H1 (cell line): ENCODE measurements at places on chromosomes 7 and 10. TPM values are rescaled to one million over a fixed set of nuclear protein-coding genes. Genes with fewer than 3 reads are reported as not detected.
A peak's percentile ranks its signal among the peaks of the same experiment; 100 is the strongest.

DNA sequence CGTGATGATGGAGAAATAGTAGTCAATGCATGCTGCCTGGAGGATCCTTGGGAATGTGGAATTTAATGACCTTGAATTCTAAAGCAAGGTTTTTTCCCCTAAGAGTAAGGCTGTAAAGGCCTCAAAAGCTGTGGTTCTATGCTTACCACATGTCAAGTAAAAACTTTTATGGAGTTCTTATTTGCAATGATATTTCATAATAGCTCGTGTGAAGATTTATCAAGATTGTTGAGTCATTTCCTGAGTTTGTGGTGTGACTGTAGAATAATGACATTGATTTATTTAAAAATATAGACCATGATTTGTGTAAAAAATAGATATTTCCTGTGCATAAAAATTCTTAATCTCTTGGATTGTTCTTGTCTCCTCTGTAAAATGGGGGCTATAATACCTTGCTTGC, 67.5 kb upstream of the SORCS1 start:
- DNase-seq, result no peak
- H3K27ac ChIP-seq, result no peak overlapping the region
- H3K4me3 ChIP-seq, result no peak overlapping the region

DNA sequence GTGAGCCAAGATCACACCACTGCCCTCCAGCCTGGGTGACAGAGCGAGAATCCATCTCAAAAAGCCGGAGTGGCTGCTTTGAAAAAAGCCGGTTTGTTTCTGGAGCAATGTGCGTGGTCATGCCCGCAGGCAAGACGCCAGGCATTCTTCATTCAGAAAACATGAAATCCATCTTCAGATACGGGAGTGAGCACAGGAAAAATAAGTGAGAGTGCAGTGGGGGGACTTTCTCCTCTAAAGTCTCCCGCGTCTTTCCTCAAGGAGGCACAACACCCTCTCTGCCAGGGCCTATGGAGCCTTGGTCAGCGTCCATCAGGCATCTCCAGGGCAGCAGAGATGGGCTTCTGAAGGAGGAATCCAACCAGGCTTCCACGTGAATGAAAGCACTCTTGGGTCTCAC, 62.3 kb upstream of the DGKI start:
- H3K36me3 ChIP-seq, result peaks cover 10% of the 10 kb centered on the region; the same call in 1 of the 2 replicates
- no peak overlapping the region for H3K4me3 ChIP-seq
- no peaks in the 10 kb centered on the region for H3K4me1 ChIP-seq
- H3K27ac ChIP-seq, result no peak overlapping the region
- H3K27me3 ChIP-seq, result no peaks in the 10 kb centered on the region

DNA sequence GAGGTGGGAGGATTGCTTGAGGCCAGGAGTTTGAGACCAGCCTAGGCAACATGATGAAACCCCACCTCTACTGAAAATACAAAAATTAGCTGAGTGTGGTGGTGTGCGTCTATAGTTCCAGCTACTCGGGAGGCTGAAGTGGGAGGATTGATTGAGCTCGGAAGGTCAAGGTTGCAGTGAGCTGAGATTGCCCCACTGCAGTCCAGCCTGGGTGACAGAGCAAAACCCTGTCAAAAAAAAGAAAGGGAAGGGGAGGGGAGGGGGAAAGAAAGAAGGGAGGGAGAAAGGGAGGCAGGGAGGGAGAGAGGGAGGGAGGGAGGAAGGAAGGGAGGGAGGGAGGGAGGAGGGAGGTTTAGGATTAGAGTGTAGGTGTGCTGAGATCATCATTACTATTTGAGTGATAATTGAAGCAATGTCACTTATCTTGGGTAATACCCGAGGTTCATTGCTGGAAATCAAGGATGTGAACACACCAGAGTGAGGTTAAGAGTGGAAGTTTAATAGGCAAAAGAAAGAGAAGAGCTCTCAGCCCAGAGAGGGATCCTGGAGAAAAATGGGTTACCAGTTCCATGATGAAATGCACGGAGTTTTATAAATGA, 27.6 kb downstream of the VCL start:
- no peaks in the 10 kb centered on the region for H3K27me3 ChIP-seq
- H3K4me3 ChIP-seq, result no peak overlapping the region
- H3K36me3 ChIP-seq, result no peaks in the 10 kb centered on the region; the same call in 1 of the 2 replicates
- DNase-seq, result no peak

GRCh38 chr7:102463841-102464576, 654 bp downstream of the ALKBH4 start:
- H3K27ac ChIP-seq, result peak overlapping the region; percentile 12; the same call in 1 of the 2 replicates
- no peaks in the 10 kb centered on the region; the same call in 1 of the 2 replicates for H3K27me3 ChIP-seq
- no peaks in the 10 kb centered on the region for H3K4me1 ChIP-seq
- peaks cover 3% of the 10 kb centered on the region; the same call in 1 of the 2 replicates for H3K36me3 ChIP-seq

- no peak overlapping the region for H3K27ac ChIP-seq
- no peaks in the 10 kb centered on the region for H3K4me1 ChIP-seq
- no peaks in the 10 kb centered on the region for H3K36me3 ChIP-seq
- peaks cover 99% of the 10 kb centered on the region for H3K27me3 ChIP-seq
These were observed 4.3 kb downstream of the TLX1 start for GRCh38 chr10:101135141-101136006.

GRCh38 chr10:6227346-6227745, 24.6 kb downstream of the PFKFB3 start:
- H3K27me3 ChIP-seq, result no peaks in the 10 kb centered on the region
- no peak overlapping the region for H3K4me3 ChIP-seq
- no peak for DNase-seq
- H3K4me1 ChIP-seq, result no peaks in the 10 kb centered on the region

GRCh38 chr7:28818996-28819395, 139.1 kb downstream of the TRIL start:
- DNase-seq, result no peak
- H3K4me1 ChIP-seq, result peaks cover 2% of the 10 kb centered on the region
- H3K27ac ChIP-seq, result no peak overlapping the region

DNA sequence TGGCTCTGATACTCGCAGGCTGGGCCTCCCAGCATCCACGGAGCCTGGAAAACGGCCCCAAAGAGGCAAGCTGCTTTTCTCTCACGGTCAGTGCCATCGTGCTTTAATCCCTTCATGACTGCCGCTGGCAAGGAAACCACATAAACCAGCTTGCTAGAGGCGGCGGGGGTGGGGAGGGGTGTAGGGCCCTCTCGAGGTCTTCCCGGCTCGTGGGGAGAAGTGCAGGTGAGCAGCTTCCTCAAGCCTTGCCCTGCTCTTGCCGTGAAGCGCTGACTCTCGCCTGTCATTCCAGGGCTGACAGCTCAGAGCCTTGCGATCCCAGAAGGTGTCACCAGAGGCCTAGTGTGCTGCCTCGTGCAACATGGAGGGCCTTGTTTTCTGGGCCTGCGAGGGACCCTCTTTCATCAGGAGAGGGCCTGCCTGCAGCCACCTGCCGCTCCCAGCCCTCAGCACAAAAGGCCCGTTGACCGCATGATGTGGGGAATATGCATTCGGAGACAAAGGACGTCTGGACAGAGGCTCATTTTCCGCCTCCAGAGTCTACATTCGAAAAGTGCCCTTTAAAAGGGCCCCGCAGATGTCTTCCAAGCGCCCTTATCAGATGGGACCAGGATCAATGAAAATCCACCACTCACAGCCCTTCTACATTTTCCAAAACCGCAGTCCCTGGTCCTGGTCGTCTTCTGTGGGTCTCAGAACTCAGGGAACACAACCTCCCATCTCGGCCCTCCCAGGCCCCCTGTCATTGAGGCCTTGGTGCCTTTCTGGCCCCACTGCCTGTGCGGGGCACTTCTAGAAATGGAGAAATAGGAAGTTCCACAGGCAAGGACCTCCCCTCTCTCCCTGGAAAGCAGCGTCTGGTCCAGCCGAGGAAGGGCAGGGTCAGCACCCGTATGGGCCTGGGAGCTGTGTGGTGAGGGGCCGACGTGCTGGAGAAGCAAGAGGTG, 58.7 kb downstream of the ZRANB1 start:
- no peak overlapping the region for H3K4me3 ChIP-seq
- H3K36me3 ChIP-seq, result peaks cover 60% of the 10 kb centered on the region
- no peaks in the 10 kb centered on the region for H3K4me1 ChIP-seq

DNA sequence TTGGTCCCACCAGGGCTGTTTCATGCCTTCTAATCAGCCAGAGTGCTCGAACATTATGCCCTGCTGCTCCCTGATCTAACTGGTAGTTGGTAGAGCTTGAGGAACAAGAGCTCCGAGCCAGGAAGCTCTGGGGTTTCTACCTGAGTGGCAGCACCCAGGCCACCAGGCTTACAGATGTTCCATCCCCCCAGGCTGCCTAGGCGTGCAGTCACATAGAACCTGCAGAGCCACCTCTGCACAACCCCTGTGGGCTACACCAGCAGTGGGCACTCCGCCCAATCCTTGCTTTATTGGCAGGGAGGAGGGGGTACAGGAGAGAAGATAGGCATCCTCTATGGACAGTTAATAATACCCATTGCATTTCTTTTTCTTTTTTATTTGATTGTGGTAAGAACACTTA, 21.8 kb downstream of the MAP3K8 start:
- no peak overlapping the region for H3K4me3 ChIP-seq
- no peak overlapping the region for H3K27ac ChIP-seq
- peaks cover 8% of the 10 kb centered on the region for H3K36me3 ChIP-seq
- H3K4me1 ChIP-seq, result peaks cover 11% of the 10 kb centered on the region
- H3K27me3 ChIP-seq, result no peaks in the 10 kb centered on the region

DNA sequence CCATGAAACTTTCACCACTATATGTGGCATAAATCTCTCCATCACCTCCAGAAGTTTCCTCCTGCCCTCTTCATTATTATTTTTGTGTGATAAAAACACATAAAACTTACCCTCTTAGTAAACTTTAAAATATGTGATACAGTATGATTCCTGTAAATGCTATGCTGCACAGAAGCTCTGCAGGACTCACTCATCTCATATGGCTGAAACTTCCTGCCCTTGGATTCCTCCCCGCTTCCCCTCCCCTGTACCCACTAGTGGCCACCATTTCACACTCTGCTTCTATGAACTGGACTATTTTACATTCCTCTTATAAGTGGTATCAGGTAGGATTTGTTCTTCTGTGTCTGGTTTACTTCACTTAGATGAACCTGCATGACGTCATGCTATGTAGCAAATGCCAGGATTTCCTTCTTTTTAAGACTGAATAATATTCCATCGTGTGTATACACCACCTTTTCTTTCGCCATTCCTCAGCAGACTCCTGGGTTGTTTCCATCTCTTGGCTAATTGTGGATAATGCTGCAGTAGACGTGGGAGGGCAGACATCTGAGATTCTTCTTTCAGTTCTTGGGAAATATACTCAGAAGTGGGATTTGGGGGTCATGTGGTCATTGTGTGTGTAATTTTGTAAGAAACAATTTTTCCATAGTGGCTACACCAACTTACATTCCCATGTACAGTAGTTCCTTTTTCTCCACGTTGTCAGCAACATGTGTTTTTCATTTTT, 335.2 kb downstream of the SDK1 start:
- H3K4me3 ChIP-seq, result no peak overlapping the region
- no peak overlapping the region for H3K27ac ChIP-seq
- H3K27me3 ChIP-seq, result no peaks in the 10 kb centered on the region
- no peak for DNase-seq

GRCh38 chr10:101000915-101001658, 1.5 kb downstream of the LZTS2 start:
- peaks cover 32% of the 10 kb centered on the region for H3K36me3 ChIP-seq
- H3K27me3 ChIP-seq, result no peaks in the 10 kb centered on the region
- H3K4me3 ChIP-seq, result peak overlapping the region; percentile 90

The TMEM270 gene
- not detected in 2 replicates for total RNA-seq

The AZGP1 gene
- 0.29 and 0.52 TPM in 2 replicates for total RNA-seq

- no peaks in the 10 kb centered on the region for H3K4me1 ChIP-seq
- no peak overlapping the region for H3K4me3 ChIP-seq
- no peak overlapping the region for H3K27ac ChIP-seq
- no peaks in the 10 kb centered on the region for H3K36me3 ChIP-seq
These were observed 267.0 kb downstream of the MAD1L1 start for GRCh38 chr7:1965579-1966294.

DNA sequence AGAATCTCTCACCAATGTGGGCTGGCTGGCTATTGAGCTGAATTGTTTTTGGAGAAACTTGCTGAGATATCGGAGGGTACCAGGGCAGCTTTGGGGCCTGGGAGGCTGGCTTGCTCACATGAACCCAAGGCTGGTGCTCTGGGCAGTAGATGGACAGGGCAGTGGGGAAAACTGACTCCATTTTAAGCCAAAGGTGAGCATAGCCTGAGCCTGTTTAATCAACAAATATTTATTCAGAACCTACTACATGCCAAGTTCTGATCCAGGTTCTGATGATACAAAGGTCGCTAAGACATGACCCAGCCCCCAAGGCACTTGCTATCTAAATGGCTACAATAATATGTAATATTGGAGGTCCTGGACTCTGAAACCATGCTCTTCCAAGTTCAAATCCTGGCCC, 86.6 kb downstream of the BUB3 start:
- H3K36me3 ChIP-seq, result no peaks in the 10 kb centered on the region
- H3K4me1 ChIP-seq, result no peaks in the 10 kb centered on the region
- H3K27me3 ChIP-seq, result no peaks in the 10 kb centered on the region
- no peak overlapping the region for H3K4me3 ChIP-seq
- H3K27ac ChIP-seq, result no peak overlapping the region
- DNase-seq, result no peak

DNA sequence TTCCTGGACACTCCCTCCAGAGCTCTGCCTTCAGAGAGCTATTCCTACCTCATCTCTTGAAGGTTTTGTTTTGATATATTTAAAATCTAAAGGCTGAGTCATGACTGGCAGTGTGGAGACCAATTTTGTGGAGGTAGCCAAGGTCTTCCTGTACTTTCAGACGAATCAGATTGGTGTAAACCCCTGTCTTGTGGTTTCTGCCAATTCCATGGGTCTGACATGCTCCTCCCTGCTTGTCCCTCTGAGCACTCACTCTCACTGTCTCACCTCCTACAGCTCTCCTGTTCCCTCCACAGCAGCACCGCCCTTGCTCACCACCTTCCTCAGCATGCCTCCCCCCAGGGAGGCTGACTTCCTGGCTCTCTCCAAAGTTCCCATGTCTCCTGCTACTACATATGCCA, 179.8 kb downstream of the NPSR1 start:
- H3K4me3 ChIP-seq, result no peak overlapping the region
- no peaks in the 10 kb centered on the region for H3K36me3 ChIP-seq
- H3K27ac ChIP-seq, result no peak overlapping the region
- no peaks in the 10 kb centered on the region for H3K4me1 ChIP-seq

DNA sequence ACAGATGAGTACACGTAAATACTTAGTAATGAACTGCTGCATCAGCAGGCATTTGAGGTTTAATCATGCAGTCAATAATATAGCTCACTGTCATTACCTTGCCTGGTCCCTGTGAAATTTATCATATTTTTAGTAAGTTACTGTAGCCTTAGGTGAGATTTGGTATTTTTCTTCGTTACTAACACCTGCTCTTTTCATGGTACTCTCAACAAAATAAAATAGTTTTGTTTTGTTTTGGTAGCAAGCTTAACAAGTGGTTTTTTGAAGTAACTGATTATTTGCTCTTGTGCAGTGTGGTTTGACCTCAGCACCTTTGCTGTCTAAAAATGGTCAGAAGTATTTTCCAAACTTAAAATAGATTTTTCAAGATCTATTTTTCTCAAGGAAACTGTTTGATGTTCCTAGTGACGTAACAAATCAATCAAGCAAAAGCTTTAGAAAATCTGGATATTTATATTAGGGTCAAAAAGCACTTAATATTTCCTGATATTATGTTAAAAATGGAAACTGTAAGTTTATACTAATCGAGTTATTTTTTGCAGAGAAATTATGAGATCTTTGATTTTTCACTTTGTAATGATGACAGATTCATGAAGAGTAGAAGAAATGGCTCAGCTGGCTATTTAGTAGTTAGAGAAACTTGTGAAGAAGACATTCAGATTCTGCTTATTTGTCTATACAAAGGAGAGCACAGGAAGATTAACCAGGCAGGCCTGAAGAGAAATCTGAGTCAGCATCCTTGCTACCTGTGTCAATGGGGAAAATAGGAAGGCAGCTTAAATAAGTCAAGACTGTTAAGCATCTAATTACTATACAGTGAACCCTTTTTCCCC, 21.0 kb upstream of the RPA3 start:
- DNase-seq, result no peak
- H3K27me3 ChIP-seq, result no peaks in the 10 kb centered on the region
- no peaks in the 10 kb centered on the region for H3K36me3 ChIP-seq
- no peak overlapping the region for H3K4me3 ChIP-seq

GRCh38 chr7:17307558-17307957, 9.1 kb downstream of the AHR start:
- no peaks in the 10 kb centered on the region for H3K36me3 ChIP-seq
- DNase-seq, result no peak

The MBL2 gene
- not detected in 2 replicates for total RNA-seq
